Activated CD4-positive, alpha-beta T cell treated with anti-CD3 and anti-CD28 coated beads for 36 hours (primary cell): ENCODE measurements at places on chromosomes 2 and 18.

GRCh38 chr2:200470230-200470629 is 39.6 kb downstream of the KCTD18 start:
- no peak for DNase-seq

DNA sequence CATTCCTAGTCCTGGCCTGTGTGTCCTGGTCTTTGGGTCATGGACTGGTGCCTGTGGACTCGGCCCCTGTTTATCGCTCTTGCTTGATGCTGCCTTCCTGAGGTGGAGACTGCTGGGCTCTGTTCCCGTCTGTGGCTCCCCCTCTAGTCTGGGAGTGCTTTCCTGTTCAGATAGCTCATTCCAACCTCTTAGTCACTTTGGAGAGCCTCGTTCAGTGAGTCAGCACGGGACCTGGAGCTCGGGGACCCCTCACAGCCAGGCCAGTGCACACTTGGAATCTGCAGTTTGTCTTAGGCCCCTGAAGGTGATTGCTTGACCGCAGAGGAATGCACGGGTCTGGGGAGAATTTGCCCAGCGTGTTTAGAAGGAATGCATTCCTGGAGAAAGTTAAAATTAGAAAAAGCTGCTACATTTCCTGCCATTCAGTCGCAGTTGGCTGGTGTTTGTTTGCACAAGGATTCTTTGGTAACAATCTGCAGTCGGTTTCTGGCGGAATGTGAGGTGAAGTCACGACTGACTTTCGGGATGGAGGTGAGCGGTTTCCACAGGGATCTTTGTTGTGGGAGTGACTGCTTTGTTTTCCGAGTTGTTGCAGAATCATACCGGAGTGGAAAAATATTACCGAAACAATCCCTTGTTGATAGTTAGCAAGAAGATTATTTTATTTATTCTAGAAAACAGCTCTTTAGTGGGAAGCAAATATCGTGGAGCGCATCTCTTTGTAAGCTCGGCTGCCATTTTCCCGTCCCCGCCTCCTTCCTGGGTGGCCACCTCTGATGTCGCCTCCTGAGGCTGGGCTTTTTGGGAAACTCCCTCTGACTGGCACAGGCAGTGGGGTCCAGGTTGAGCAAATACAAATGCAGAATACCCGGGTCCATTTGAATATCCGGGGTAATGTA is 29.6 kb downstream of the SH3BP4 start:
- no peak for DNase-seq

GRCh38 chr18:52652391-52652790 is 312.4 kb downstream of the DCC start:
- no peak for DNase-seq

GRCh38 chr2:222483513-222484039 is 59.2 kb downstream of the SGPP2 start:
- DNase-seq: peak; percentile 18

DNA sequence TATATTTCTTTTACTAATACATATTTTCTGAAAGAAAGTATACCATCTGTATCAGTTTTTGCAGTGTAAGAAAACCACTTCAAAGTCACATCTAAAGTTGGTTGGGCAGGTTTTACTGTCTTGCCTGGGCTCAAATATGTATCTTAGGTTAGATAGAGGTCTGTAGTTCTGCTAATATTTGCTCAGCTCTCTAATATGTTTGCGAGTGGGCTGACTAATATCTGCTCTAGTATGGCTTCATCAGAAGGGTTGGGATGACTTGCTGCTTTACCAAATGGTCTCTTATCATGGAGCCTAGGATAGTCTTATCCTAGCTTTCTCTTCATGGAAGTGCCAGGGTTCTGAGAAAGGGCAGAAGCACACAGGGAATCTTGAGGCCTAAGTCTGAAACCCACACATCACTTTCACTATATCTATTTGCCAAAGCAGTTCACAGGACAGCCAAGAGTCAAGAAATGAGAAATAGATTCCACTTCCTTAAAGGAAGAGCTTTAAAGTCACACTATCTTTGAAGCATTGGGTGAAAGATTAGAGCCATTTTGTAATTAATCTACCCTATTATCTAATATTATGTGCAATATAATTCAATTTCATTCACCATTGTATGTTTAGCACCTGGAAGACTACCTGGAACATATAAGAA is 610.0 kb downstream of the KCNJ3 start:
- DNase-seq: no peak

- DNase-seq: no peak
Measured at GRCh38 chr2:96153291-96153713, 8.1 kb upstream of the DUSP2 start.

- DNase-seq: no peak
Measured at GRCh38 chr2:188986839-188987238, 12.7 kb downstream of the COL3A1 start.

- DNase-seq: no peak
Measured at GRCh38 chr2:197296835-197297234, 13.7 kb downstream of the ANKRD44 start.

DNA sequence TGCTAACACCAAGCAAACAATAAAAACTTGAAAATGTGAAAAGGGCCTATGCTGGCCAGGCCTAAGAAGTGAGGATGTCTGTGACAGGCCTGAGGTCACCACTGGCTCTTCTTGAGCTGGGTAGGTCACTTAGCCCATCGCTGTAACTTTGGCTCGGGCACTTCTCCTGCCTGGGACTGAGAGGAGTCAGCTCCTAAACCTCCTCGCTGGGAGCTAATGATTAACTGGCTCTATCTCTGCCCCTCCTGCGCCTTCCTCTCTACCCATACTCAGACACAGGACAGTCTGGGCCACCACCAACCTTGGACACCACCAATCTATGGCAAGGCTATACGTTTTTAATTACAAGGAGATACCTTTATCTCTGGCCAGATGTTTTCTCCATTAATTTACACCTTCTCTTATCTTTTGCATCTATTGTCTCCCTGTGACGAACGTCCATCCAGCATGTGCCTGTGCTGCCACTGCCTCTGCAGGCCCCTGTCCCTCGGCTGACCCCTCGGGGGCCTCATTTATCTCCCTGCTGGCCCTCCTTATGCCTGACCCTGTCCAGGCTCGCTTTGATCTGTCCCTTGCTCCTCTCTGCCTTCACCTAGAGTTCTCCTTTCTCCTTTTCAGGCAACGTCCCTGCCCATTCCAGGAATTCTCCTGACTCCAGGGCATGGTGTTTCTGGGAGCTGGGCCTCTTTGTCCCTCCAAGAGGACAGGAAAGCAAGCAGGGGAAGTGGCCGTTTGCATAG is 149.1 kb upstream of the GATA6 start:
- DNase-seq: no peak

- no peak for DNase-seq
Measured at GRCh38 chr2:30708491-30709290, 98.6 kb downstream of the CAPN13 start.

- no peak for DNase-seq
Measured at GRCh38 chr2:157056200-157056676, 201.3 kb upstream of the GALNT5 start.

GRCh38 chr18:11548916-11549551 is 60.4 kb upstream of the SLC35G4 start:
- no peak for DNase-seq

DNA sequence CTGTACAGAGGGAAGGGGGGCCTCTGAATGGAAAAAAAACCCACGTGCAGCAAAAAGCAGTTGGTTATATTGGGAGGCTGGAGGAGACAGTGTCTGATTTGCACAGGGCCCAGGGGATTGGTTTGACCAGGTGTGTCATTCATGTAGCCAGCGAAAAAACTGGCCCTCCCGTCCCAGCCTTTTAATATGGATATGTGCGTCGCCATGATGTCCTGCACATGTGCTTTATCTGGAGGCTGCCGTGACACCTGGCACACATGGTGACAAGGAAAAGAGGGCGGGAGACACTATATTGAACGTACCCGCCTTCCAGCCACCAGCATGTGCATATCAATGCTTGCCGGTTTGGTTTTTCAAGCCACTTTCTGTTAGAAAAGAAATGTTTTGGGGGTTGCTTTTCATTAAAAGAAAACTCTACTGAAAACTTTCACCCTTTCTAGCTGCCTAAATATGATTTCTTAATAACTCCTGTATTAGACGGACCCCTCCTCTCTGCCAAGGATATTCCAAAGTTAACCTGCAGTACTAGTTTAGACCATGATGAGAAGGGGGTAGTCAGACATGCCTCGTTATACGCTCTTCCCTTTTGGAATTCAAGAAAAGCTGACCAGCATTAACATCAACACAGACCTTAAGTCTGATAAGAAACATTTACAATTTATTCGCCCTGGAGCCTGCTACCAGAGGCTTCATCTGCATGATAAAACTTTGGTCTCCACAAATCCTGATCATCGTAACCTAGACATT is 16.2 kb downstream of the SLC25A52 start:
- no peak for DNase-seq

- DNase-seq: peak; percentile 92
Measured at GRCh38 chr2:60819155-60819862, 62.1 kb upstream of the REL start.

DNA sequence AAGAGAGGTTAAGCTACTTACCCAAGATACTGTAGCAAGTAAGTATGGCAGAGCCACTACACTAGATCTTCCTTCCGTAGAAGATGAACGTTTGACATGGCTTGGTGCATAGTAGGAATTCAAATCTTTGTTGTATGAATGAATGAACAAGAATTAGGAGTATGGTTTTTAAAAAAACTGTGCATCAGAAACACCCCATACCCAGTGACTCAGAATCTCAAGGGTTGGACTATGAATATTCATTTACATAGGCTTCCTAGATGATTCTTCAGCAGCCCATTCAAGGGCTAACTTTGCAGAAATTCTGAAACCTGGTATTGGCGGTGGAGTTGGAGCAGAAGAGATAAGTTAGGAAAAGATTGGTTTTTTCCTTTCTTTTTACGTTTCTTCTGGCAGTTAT is 5.4 kb downstream of the ACTR3 start:
- no peak for DNase-seq

- DNase-seq: no peak
Measured at GRCh38 chr2:67503066-67503795, 106.1 kb downstream of the ETAA1 start.

DNA sequence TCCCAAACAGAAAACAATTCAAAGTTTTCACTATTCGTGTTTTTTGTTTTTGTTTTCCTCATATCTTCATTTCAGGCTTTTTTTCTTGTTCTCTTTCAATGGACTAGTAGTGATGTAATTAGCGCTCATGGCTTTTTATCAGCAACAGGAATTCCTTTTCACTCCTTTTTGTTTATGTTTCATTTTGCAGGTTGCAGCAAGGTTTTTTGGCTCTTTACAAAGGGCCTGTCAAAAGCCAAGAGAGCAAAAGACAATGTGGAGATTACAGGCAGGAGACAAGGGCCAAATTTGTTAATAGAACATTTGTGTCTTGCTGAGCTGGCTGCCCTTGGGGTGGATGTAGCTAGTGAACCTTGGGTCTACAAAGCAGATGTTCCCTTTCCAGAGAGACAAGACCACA is 467.4 kb upstream of the CDH20 start:
- no peak for DNase-seq

DNA sequence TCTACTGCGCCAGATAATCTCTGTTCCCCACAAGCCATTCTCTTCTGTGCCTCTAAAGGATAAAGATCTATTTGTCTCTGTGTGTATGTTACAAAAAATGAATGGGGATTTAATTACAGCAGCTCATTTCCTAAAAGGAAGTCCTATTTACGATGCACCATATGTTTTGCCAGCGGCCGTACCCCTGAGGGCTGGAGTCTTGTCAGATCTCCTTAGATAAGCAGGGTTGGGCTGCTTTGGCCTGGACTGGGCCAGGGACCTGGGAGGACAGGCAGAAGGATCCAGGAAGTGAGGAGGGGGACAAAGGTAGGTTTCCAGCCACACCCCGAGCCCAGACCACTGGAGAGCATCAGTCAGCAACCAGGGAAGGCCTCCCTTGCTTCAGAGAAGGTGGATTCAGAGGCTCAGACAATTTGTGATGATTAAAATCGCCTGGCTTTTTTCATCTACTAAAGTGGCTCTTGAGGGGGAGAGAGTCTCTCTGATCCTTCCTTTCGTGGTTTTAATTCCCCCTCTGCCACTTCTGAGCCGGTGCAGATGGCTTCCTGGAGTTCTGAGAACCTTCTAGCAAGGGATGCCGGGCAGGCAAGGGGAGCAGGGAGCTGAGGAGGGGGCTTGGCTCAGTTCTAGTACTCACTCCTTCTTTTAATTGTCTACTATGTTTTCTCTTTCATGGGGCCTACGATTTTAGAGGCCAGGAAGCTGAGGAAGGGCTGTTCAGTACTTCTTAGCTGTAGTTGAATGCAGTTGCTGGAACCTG is 42.1 kb downstream of the MYCN start:
- DNase-seq: no peak

DNA sequence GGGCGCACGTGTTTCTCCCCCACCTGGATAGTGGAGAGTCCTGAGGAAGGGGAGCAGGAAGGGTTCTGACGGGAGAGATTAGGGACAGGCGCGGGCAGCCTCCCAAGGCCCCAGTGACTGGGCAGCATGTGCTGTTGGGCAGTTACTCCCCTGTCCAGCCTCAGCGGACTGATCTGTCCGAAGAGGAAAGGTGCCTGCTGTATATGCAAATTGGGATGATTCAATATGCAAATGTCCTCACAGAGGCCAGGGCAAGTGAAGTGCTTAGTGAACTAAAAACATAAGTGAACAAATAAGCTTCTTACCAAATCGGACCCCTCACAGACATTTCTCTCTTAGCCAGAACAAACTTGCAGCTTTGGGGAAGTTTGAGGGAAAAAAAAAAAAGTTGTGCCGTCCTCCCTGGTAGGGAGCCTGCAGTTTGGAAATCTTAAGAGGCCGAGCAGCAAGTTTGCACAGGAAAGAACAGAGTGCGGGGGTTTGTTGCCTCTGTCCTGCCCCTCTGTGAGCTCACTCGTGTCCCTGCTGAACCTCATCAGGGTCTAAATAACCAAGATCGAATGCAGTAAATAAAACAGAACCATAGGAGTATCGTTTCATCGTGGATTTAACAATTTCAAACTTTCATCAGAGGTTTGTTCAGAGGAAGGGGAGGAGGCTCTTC is 141.4 kb downstream of the KCTD1 start:
- DNase-seq: no peak

DNA sequence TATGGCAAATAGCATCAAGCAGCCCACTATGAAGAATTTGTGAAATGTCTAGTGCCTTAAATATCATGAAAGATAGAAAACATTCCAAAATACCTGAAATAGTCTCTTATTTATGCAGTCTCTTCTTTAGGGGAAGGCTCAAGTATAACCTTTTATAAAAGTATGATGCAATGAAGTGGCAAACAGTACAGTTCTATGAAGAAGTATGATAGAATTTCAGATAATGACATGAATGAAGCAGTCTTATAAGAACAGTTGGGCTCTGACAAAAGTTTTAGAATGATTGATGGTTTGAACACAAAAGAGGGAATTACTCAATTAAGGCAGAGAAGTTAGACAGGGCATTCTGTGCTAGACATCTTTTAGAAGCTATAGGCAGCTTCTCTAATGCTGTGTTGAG is 1791.8 kb upstream of the PIK3C3 start:
- no peak for DNase-seq

GRCh38 chr2:215529271-215529670 is 93.4 kb upstream of the FN1 start:
- DNase-seq: no peak

DNA sequence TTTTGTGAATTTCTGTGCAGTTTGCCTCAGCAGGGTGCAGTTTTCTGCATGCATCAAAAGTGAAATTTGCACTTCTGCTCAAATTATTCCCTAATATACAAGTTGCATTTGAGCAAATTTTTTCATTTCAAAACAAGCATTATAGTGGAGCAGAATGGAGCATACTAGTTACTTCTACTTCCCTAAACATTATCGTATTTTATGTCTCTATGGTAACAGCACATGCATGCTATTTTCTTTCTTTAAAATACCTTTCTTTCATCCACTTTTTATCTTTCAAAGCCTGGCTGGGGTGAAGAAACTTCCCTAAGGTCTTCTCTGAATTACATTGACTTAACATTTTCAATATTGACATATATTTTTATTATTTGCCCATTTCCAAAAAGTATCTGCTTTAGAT is 11.2 kb downstream of the RHBDD1 start:
- DNase-seq: no peak

GRCh38 chr2:238700117-238700457 is 147.8 kb upstream of the TWIST2 start:
- DNase-seq: no peak
